ENCODE measurements at places on chromosomes 3 and 15.

DNA sequence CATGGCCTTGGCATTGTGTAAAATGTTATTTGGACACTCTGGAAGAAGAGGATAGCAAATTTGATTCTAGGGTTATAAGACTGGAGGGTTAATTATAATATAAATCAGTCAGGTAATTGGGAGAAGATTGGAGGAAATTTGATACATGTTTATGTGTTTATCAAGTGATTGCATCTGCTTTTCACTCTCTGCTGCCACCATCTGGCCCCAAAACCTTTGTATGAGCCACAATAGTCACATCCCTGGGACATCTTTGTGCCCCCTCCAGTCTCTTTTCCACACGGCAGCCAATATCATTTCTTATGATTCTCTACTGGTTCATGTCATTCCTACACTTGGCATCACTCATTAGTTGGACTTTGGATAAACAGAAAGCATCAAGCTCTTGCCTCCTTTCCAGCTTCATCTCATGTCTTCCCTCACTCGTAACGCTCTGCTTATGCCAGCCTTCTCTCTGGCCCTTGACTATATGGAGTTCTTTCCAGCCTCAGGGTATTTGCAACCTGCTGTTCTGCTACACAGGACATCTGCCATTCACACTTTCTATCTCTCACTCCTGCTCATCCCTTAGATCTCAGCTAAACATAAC is 602.3 kb upstream of the SUCLG2 start:
- peak; percentile 22 for DNase-seq

DNA sequence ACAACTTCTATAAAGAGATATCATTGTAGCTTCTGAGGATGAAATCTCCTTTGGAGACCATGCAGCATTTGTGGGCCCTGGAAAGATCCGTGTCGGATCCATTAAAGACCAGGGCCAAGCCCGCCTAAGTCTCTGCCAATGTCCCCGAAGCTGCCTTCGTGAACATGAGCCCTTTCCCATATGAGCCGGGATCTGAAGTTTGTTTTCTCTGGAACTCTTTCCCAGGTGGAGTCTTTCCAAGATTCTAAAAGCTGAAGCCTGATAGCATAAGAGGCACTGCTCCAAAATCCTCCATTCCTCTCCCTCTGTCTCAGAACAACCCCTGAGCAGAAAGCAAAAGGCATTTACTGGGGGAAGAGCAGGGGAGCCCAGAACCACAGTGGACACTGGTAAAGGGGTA is 274.6 kb downstream of the NTRK3 start:
- DNase-seq: no peak

GRCh38 chr15:89784686-89784960 is 8.5 kb downstream of the MESP2 start:
- no peak for DNase-seq

- DNase-seq: no peak
Measured at GRCh38 chr3:195714380-195715011, 6.3 kb upstream of the MUC20 start.

DNA sequence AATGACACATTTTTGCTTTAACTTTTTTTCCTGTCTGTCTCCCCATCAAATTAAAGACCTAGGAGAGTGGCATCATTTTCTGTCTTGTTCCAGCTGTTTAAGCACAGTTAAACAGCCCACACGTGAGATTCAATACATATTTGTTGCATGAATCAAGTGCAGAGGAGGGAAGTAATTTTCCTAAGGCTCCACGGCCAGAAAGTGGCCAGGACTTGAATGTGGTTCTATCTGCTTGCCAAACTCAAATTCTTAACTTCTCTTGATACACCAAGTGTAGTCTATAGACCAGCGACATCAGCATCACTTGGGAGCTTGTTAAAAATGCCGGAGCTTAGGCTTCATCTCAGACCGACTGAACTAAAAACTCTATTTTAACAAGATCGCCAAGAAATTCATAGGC is 724.8 kb upstream of the CFAP20DC start:
- no peak for DNase-seq

GRCh38 chr3:69879051-69879450 is 120.5 kb upstream of the SAMMSON start:
- no peak for DNase-seq

DNA sequence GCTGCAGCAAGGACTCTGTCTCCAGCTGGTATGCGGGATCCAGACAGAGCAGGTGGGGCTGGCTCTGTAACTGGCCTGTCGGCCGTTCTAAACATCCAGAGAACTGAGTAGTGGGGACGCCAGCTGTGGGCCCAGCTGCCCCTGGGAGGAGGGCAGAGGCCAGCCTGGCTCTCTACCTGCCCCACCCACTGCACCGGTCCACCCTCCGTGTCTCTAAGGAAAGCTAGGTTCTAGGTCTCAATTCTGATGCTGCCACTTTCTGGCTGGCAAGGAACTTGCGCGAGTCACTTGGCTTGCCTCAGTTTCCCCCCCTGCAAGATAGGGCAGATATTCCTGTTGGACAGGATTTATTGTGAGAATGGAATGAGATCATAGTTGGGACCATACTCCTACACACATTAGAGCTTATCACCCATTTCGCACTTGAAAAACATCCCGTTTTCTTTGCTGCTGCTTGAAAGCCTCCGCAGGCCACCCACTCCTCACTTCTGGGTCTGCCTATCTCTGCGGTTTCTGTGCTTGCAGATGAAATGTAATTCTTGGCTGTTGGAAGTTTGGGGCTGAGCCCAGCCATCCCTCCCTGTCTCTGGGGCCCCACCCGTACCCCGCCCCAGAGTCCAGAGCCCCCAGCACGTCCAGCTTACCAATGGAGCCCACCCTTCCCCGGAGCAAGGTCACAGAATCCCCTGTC is 65.8 kb downstream of the IQSEC1 start:
- no peak for DNase-seq

GRCh38 chr3:11637901-11638458 is 5.7 kb downstream of the VGLL4 start:
- DNase-seq: no peak

GRCh38 chr3:23931597-23931996 is 13.5 kb upstream of the NR1D2 start:
- DNase-seq: no peak

DNA sequence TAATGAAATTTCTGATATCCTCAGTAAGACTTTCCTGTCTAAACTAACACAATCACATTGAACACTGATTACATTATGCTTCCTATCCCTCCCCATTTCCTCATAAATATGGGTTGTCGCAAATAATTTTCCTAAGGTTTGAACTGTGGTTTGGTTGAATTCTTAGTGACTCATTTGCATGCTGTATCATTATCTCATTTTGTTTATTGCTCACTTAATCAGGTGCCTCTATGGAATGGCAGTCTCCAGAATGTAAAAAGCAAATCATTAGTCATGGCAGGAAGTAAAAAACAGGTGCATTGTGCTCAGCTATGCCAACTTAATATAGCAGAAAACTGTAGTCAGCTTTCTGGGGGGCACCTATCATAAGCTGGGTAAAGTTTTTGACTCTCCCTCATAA is 216.0 kb upstream of the ZBTB20 start:
- no peak for DNase-seq

GRCh38 chr15:65305776-65306175 is 1.3 kb downstream of the RNU5B-1 start:
- DNase-seq: no peak

GRCh38 chr3:14624498-14624897 is 27.1 kb upstream of the CCDC174 start:
- DNase-seq: no peak

DNA sequence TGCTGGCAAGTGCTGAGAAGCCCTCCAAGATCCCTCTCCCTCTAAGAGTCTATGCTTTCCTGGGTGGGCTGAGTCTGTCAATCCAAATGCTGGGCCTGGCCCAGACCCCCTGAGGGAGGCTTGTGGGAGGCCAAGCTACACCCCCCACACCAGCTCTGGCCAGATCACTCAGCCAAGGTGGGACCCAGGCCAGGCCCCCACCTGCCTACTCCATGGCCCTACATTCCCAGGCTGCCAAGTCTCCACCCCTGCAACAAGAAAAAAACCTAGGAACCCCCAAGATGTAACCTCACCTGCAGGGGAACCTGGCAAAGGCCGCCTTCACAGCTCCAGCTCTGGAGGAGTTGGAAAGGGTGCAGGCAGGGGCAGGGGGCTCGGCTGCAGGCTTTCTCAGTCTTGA is 109.1 kb downstream of the CHSY1 start:
- no peak for DNase-seq

- DNase-seq: no peak
Measured at GRCh38 chr3:146561879-146562278, 17.5 kb upstream of the PLSCR1 start.

GRCh38 chr3:58334506-58334884 is 1.8 kb downstream of the PXK start:
- no peak for DNase-seq

GRCh38 chr3:18562364-18563154 is 137.4 kb upstream of the SATB1 start:
- DNase-seq: no peak

DNA sequence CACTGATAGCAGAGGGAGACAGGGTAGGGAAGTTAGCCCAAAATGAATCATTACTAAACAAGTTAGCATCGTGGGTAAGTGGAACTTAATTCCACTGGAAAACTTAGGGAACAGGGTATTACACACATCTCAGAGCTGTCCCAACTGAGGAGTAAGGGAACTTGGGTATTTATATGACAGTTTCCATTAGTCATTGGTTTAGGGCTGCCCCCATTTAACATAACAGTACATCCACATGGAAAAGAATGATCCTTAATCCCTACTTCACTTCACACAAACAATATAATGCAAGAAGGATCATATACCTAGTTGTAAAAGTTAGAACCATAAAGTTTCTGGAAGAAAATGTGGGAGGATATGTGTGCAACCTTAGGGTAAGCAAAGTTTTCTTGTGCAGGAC is 4.3 kb upstream of the REC114 start:
- DNase-seq: no peak

GRCh38 chr15:77866596-77867125 is 210.8 kb downstream of the TBC1D2B start:
- no peak for DNase-seq

DNA sequence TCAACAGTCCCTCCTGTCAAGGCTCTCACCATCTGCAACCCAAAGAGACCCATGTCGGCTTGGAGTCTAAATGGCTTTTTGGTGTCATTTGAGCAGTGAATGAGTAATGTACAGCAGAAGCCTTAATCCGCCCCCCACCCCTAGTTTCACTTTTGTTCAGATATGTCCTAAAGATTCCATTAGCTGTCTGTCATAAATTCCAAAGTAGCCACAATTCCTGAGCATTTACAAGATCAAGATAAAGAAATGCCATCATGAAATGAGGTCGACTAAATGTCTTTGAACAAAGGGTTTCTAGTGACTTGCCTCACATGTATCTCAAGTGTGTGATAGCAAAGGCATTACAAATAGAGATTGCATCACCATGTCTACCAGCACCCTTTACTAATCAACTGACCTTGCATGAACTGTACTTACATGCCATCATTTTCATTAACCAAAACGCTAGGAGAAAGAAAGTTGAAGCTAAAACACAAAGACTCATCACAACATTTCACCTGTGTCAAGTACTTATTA is 123.8 kb upstream of the PHLDB2 start:
- DNase-seq: peak; percentile 39

- DNase-seq: no peak
Measured at GRCh38 chr3:179651687-179652446, 973 bp upstream of the USP13 start.

DNA sequence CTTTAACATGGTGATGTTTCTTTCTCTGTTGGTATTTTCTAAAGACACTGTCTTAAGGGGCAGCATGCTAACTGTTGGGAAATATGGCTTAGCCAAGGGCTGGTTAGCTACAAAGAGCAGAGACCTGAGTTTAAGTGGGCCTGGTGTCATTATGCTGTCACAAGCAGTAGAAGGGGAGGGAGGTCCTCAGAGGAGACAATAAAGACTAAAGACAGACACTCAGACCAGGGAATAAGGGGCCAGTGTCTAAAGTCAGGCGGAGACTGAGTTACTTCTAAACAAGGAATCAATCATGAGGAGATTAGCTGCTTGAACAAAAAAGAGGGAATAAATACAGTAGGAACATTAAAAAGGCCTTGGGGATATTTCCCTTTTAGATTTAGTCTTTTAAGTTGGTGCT is 142.7 kb upstream of the DPPA4 start:
- no peak for DNase-seq

GRCh38 chr15:73687351-73687750 is 3.2 kb downstream of the CD276 start:
- DNase-seq: no peak

- DNase-seq: no peak
Measured at GRCh38 chr3:187064210-187065115, 74.8 kb downstream of the RPL39L start.

GRCh38 chr3:181709537-181710279 is 2.0 kb upstream of the SOX2 start:
- DNase-seq: peak; percentile 83

DNA sequence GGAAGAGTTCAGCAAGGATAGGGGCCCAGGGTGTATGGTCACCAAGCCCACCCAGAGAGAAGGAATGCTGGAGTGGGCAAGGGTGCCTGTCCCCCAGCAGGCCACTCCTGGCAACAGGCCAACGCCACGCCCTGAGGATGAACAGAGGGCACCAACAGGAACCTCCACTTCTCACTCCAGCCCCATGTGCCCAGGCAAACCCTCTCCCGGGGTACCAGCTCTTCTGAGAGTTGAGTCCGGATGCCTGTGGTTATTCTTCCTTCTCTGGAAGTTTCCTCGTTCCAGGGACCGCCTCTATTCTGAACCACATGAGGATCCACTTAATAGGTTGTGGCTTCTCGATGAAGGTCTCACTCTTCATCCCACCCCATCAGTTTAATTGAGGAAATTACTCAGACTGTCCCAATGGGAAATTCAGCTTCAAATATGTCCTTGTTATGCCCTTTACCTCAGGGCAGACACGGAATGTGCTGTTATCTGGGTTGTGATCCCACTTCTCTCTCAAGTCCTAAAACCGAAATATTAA is 114.3 kb downstream of the LIPC start:
- no peak for DNase-seq

- no peak for DNase-seq
Measured at GRCh38 chr15:53397041-53397616, 362.3 kb downstream of the WDR72 start.

DNA sequence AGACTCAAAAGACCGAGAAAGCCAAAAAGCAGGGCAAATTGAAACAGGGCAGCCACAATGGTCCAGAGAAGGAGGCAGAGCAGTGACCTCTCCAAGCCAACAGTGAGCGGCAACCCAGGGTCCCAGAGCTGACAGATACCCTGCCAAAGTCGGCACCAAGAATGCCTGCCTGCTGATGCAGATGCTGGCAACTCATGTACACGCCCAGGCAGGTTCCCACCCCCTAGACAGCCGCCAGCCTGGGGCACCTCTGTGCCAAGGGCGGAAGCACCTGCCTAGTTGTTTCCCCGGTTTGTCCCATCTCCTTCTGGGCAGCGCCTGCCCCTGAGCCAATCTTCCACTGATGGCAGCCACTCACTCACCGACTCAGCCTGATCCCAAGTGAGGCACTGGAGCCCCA is 22.1 kb downstream of the KLHL25 start:
- no peak for DNase-seq

DNA sequence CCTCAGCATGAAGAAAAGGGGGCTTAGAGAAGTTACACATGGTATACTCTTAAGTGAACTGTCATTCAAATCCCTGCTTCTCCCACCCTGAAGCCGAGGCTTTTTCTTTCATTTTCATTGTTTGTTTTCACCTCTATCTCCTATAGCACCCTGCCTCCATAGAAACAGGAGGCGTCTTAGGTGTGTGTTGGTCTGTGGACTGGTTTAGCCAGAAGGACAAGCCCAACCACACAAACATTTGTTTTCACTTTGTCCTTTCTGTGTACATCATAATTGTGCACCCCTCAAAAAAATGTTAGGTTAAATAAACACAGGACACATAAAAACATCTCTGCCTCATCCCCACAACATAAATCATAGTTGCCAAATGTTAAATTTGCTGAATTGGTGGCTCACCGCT is 73.3 kb upstream of the UBE2E2 start:
- DNase-seq: no peak
